ENCODE measurements at places on chromosomes 5 and 9.
A peak's percentile ranks its signal among the peaks of the same experiment; 100 is the strongest.

DNA sequence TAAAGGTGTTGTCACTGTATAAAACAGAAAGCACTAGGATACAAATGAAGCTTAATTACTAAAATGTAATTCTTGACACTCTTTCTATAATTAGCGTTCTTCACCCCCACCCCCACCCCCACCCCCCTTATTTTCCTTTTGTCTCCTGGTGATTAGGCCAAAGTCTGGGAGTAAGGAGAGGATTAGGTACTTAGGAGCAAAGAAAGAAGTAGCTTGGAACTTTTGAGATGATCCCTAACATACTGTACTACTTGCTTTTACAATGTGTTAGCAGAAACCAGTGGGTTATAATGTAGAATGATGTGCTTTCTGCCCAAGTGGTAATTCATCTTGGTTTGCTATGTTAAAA, 43.8 kb downstream of the NDFIP1 start:
- DNase-seq = no peak

DNA sequence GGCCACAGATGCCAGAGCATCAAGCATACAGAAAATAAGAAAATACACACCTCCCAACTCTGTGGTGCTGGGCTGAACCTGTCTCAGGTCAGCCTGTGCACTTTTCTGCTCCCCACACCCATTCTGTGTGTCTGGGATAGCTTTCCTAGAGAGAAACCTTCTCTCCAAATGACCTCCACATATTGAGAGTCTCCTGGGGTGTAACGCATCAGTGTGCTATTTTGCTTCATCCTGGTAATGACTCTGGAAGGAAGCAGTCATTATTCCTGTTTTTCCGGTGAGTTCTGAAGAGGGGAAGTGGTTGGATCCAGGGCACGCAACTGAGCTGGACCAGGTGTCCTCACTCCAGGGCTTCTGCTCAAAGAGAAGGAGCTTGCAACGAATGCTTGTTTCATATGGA, 73.2 kb upstream of the SH3PXD2B start:
- no peak for DNase-seq

GRCh38 chr9:21030389-21031035, 928 bp downstream of the HACD4 start:
- peak; percentile 30 for DNase-seq

DNA sequence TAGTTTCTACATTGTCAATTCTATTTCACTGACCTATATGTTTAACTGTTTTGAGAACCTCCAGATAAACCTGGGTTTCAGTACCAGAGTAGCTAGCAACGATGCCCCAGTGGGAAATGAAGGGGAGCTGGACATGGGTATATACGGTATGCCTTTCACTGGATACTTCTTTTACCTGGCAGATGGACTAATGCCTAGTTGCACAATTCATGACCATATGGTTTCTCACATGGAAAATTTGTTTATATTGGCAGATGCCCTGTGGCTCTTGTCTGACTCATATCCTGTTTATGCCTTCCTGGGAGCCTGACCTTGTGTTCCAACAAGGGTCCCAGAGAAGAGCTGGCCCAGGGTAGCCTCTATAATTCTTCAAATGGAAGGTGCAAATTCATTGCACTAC, 144.1 kb downstream of the MAT2B start:
- no peak for DNase-seq

- DNase-seq = no peak
Measured at GRCh38 chr5:157535042-157535865, 40.3 kb downstream of the ADAM19 start.

DNA sequence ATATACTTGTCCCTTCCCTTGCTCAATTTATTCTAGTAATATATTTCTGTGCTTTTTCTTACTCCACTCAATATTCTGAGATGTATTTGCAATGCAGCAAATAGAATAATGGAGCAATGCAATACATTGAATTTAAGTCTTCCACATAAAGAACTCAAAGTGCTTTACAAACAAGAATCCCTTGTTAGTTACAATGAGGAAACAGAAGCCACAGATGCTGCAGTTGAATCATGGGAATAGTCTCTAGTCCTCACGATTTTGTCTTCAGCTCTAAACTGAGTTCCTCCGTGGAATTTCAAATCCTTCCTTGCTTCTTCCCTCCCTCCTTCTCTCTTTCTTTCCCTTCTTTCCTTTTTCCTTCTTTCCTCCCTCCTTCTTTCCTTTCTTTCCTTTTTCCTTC, 12.5 kb upstream of the TAS2R1 start:
- no peak for DNase-seq

- DNase-seq = no peak
Measured at GRCh38 chr5:78958672-78959445, 26.3 kb downstream of the ARSB start.

DNA sequence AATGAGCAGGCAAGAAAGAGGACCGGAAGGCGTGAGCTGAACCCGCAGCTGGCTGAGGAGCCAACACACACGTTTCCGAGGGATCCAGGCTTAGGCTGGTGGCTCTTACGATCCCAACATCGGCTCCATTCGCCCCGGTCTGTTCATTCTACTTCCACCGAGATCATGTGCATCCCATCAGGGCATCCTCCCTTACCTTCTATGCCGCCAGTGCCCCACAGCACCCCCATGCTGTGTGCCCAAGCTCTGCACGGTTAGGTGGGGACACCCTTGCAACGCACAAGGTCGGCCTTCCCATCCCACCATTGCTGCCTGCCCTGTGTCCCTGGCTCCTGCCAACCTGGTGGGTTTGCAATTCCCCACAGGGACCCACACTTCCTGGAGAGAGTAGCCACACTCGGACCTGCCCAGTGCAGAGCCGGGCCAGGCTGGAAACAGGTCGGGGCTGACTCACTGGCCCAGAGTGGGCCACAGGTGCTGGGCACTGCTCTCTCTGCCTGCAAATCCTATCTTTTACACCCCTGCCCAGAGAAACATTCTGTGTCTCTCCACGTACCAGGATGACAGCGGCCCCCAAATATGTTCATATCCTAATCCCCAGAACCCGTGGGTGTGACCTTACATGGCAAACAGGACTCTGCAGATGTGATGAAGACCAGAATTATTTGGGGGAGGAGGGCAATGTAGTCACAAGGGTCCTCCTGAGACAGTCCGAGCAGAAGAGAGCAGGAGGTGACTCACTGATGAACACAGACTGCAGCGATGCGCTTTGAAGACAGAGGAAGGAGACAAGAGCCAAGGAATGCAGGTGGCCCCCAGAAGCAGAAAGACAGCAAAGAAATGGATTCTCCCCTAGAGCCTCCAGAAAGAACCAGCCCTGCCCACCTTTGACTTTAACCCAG, 182.2 kb downstream of the AUH start:
- no peak for DNase-seq

DNA sequence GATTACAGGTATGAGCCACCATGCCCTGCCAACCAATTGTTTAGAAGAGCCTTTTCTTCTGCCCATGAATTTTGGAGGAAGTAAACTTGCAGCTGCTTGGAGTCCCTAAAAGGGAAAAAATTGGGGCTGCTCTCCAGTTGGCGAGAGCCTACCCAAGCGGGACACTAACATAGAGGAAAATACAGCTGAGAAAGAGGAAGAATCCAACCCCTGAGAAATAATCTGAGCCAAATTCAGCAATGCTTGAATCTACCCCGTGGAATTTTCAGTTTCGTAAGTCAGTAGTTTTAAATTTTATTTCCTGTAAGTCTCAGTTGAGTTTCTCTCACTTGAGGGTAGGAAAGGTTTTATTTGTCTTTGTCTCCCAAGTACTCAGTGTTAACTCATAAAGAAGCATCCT, 30.4 kb upstream of the UBTD2 start:
- no peak for DNase-seq

GRCh38 chr9:17862101-17862500, 283.2 kb downstream of the SH3GL2 start:
- no peak for DNase-seq

- DNase-seq = no peak
Measured at GRCh38 chr9:7370988-7371387, 428.6 kb downstream of the DMAC1 start.

DNA sequence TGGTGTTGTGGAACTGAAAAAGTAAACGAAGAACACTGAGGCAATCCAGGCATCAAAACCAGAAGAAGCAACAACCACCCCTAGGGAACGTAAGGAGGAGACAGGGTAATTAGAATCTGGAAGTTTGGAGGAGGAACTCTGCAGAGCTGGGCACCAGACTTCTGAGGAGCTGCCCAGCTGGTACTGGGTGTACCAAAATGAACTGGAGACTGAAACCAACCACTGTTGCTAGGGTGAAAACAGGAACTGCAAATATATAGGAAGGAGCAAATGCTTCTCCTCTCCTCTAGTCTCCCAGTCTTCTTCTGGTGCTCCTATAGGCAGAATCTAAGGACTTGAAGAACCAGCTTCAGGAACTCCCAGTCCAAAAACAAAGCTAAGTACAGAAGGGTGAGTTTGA, 189.8 kb downstream of the ELAVL2 start:
- DNase-seq = no peak

DNA sequence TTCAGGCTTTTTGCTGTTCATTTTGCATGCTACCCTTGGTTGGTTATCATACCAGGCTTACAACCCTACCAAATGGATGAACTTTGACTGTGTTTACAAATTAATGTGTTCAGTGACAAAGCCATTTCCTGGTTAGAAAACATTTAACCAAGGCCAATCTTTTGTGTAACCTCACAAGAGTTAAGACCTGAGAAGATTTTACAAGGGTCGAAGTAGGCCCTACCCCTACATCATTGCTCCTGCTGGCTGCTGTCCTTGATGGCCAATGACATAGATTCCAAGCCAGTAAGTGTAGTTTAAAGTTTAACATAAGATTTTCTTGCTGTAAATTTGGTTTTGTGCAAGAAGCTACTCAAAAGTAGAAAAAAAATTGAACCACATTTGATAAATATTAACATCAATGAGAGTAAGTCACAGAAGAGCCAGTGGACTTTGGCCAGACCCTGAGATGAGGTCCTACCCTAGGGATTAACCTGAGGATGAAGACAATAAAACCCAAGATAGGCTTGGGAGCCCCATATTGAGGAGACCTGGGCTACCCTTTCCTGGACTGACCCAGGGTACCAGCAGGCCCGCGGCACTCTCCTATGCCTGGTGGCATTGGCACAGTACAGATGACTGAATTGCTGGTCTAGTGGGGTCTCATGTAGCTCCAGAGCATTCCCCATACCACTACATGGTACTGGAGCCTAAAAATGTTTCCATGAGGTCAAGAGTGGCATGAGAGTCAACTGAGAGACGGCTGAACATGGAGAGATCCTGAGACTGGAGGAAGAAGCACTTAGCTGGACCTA, 8.3 kb downstream of the C1QTNF3 start:
- DNase-seq = no peak

- DNase-seq = no peak
Measured at GRCh38 chr5:127758766-127759283, 55.6 kb downstream of the CCDC192 start.

- no peak for DNase-seq
Measured at GRCh38 chr5:159104759-159105144, 5.0 kb upstream of the EBF1 start.

DNA sequence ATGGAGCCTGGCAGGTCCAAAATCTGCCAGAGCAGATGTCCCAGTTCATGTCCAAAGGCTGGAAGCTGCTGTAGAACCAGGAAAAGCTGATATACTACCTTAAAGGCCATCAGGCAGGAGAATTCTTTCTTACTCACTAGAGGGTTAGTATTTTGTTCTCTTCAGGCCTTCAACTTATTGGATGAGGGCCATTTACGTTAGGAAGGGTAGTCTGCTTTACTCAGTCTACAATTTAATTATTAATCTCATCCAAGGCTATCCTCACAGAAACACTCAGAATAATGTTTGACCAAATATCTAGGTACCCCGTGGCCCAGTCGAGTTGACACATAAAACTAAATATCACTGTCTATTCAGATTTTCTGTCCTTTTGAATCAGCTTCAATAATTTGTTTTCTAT, 437.4 kb downstream of the TLE4 start:
- DNase-seq = no peak

DNA sequence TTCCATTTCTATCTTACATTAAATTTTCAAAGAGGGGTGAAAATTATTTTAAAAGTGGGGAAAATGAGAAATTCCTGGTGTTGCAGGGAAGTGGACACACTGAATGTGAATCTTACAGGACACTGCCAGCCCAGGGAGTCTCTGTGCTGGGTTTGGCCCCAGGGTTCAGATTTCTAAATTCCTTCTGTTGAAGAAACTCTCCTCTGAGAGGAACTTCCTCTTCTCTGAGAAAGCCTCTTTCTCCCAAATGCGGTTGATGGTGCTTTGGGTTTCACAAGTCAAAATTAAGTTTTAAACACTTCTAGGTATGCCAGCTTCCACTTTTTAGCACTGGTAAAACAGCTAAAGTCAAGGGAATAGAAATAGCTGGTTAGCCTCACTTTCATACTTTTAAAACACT, 317.9 kb upstream of the ITGA1 start:
- no peak for DNase-seq

- DNase-seq = no peak
Measured at GRCh38 chr9:130606887-130607600, 27.7 kb downstream of the FUBP3 start.

DNA sequence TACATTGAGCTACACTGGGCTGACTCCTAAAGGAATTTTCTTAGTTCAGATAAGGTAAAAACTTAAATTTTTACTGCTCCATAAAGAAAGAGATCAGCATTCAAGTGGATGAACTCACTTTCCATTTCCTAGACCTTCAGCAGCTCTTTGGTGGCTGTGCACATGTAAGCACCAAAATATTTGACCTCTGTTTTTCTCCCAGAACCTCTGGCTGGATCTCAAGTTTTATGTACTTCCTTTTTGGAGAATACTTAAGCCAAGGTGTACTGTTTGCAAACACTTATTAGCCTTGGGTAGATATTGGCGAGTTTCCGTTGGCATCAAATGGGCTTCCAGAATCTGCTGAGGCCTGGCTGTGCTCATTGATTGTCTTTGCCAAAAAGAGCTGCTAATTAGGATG, 10.3 kb downstream of the TNC start:
- DNase-seq = no peak

GRCh38 chr5:173326501-173326960, 1.7 kb downstream of the STC2 start:
- peak; percentile 29 for DNase-seq

DNA sequence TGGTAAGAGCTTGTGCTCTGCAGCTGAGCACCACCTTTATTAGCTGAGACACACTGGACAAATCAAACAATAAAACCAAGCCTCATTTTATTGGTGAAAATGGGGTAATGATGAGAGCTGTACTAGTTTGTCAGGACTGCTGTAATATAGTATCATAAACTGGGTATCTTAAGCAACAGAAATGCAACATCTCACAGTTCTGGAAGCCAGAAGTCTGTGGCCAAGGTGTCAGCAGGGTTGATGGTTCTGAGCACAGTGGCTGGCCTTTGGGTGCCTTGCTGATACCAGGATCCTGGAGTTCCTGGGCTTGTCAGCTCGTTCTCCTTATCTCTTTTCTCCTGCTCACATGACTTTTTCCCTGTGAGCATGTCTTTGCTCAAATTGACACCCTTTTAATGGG, 513.1 kb downstream of the IRX1 start:
- DNase-seq = no peak

DNA sequence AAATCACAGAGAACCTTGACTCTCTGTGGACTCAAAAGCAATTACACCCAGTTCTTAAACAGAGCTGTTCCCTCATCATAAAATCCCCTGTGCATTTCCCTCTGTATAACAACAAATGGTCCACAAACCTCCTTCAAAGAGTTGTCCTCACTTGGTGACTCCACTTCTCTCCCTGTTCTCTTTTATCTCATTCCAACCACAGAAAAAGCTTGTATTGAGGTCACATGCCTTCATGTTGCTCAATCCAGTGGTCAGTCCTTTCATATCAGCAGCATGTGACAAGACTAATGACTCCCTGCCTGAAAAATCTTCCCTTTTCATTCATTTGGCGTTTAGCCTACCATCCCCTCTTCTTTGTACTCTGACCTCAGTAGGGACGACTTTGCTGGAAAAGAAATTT, 158.0 kb downstream of the DEPDC1B start:
- DNase-seq = no peak
